ENCODE measurements at places on chromosomes 12 and 14. TPM values are rescaled to one million over a fixed set of nuclear protein-coding genes. Genes with fewer than 3 reads are reported as not detected.

Gene IKZF4
- total RNA-seq = 1.9 TPM

Gene AICDA
- not detected for total RNA-seq

Gene AQP2
- not detected for total RNA-seq

Gene TGFB3
- 4.1 TPM for total RNA-seq

Gene ZNF705A
- total RNA-seq = not detected

Gene FGD6
- 30.7 TPM for total RNA-seq

Gene FCF1
- total RNA-seq = 72.6 TPM

Gene KRT86
- total RNA-seq = not detected

Gene BRAP
- total RNA-seq = 24.3 TPM

Gene SERPINA1
- 0.13 TPM for total RNA-seq

Gene ADAM21
- total RNA-seq = 0.36 TPM

Gene CPNE6
- total RNA-seq = not detected

Gene GLIPR1L1
- total RNA-seq = not detected

Gene OTUB2
- total RNA-seq = 0.93 TPM

Gene RDH12
- total RNA-seq = not detected

Gene TAS2R14
- total RNA-seq = 6.8 TPM

Gene TOMM20L
- total RNA-seq = not detected

Gene SRRM4
- total RNA-seq = not detected

Gene EIF4B
- total RNA-seq = 1,071 TPM

Gene SLC17A8
- total RNA-seq = not detected

Gene ZFYVE26
- 34.2 TPM for total RNA-seq

Gene LALBA
- total RNA-seq = not detected

Gene GPR132
- not detected for total RNA-seq

Gene PLEK2
- 11.1 TPM for total RNA-seq

Gene IFT43
- total RNA-seq = 26.9 TPM

Gene RCOR1
- total RNA-seq = 27.5 TPM

Gene AGAP2
- total RNA-seq = 0.36 TPM

Gene DPY19L2
- 3.0 TPM for total RNA-seq

Gene TAS2R19
- total RNA-seq = 9.8 TPM

Gene TSPAN19
- total RNA-seq = not detected

Gene KRT77
- total RNA-seq = not detected

Gene CSRP2
- 3.1 TPM for total RNA-seq

Gene BATF
- total RNA-seq = 1.7 TPM

Gene MDGA2
- total RNA-seq = not detected

Gene ACOT4
- 0.66 TPM for total RNA-seq

Gene ARMH4
- 1.9 TPM for total RNA-seq

Gene MYG1
- total RNA-seq = 32.7 TPM

Gene KRT6C
- total RNA-seq = not detected

Gene FAIM2
- total RNA-seq = not detected

Gene SPTB
- total RNA-seq = under 0.01 TPM

Gene FOXG1
- total RNA-seq = 0.07 TPM

Gene ANO6
- total RNA-seq = 127 TPM

Gene TCL1A
- not detected for total RNA-seq

Gene MAP3K9
- under 0.01 TPM for total RNA-seq

Gene PCK2
- total RNA-seq = 6.6 TPM

Gene CDKN3
- total RNA-seq = 72.3 TPM

Gene MIPOL1
- 55.2 TPM for total RNA-seq

Gene JDP2
- 3.3 TPM for total RNA-seq
